Adipocyte (in vitro differentiated cells): ENCODE measurements at places on chromosomes 16 and 17.

GRCh38 chr17:65265276-65265675 lies 128.1 kb downstream of the RGS9 start:
- DNase-seq, result no peak

- DNase-seq, result no peak
Observed at GRCh38 chr17:1126250-1126797, 53.5 kb downstream of the ABR start.

- DNase-seq, result peak; percentile 89
Observed at GRCh38 chr17:20116683-20117309, 107.6 kb downstream of the SPECC1 start.

GRCh38 chr17:67863624-67864247 lies 38.4 kb downstream of the BPTF start:
- no peak for DNase-seq

DNA sequence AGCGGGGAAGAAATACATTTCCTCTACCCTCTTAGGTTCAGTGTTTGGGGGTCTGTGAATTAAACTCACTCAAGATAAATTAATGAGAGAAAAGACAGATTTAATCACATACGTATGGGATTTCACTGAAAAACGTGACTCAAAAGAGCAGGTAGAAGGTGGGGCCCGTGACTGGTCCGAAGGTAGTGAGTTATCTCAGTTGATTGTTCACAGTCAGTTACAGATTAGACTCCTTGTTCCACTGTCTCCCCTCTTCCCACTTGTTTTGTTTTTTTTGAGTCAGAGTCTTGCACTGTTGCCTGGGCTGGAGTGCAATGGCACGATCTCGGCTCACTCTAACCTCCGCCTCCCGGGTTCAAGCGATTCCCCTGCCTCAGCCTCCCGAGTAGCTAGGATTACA lies 301.2 kb downstream of the SEC14L1 start:
- DNase-seq, result no peak

DNA sequence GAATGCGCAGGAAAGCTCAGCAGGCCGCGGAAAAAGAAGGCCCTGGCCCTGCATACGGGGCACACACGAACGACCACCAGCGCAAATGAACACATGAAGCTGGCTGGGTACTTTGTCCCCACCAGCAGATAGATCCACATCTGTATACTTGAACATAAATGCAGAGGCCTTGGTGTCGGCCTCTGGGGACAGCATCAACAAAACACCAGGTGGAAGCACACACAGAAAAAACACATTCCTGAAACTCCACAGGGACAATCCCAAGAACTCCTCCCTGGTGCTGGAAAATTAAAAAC lies 606 bp upstream of the ZBTB4 start:
- no peak for DNase-seq
